ENCODE measurements at places on chromosomes 5 and 9.

GRCh38 chr5:67249590-67249895 lies 52.9 kb upstream of the CD180 start:
- DNase-seq = no peak

GRCh38 chr5:97046270-97046982 lies 96.0 kb downstream of the LIX1 start:
- DNase-seq = no peak

DNA sequence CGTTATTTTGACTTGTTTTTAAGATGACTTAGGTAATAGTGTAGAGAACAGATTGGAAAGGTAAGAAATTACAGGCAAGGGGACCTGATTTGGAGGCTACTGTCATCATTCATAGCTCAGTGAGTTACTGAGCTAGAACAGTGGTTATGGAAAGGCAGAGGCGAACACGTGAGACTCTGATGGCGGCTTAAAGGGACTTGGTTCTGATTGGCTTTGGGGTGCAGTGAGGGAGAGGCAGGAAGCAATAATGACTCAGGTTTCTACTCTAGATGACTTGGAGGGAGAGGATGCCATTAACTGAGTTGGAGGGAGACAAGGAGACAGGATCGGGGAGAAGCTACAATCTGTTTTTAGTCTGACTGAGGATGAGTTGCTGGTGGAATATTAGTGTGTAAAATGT lies 3.0 kb downstream of the F2RL2 start:
- no peak for DNase-seq

DNA sequence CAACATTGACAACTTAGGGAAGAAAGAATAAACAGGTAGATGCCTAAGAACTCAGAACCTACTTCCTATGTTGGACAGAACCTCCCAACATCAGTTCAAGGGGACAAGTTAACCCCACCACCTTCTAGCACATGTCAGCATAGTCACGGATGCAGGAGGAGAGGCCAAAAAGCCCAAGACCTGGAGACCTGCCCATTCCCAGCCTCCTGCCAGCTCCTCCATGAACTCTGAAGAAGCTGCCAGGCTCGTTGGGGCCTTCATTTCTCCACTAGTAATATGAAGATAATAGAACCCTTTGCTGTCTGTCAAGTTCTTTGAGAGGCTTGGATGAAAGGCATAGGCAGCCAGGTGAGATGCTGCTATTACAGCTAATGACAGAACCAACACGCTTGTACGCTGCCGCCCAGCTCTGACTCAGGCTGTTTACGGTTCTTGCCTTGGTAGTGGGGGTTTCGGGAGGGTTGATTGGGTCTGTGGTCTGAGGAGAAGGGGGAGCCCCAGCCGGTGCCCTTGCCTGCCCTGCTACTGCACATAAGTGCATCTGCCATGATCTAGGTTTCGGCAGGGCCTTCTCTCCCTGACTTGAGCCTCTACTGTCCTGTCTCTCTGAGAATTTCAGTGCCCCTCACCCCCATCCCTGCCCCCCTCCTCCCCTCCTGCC lies 82.2 kb downstream of the NRG2 start:
- no peak for DNase-seq

DNA sequence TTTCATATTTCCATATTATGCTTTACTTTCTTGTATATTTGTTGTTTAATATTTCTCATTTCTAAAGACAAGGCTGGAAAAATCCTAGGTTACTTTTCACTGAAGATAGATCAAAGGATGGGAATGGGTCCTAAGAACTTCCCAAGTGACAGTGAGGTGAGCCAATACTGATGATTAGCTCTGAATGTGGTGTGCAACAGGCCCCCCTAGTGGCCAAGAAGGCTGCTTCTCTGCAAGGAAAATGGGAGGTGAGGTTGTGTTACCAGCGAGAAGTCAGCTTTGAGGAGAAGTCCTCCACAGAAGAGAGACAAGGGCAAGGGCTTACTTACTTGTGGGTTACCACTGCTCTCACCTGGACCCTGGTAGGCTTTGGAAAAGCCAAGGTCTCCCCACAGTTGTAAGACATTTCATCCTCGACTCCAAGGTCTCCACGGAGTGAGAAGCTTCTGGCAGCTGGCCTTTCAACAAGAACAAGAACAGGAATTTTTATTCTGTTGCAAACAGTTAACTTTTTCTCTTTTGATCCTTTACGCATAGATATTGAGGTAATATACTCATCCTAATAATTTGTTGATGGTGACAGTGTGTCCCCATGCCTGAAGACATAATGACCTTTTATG lies 69.9 kb downstream of the MAMDC2 start:
- DNase-seq = no peak

GRCh38 chr9:16068476-16068875 lies 515.6 kb downstream of the CCDC171 start:
- DNase-seq = no peak

GRCh38 chr5:65262096-65262495 lies 219.6 kb downstream of the ADAMTS6 start:
- no peak for DNase-seq

GRCh38 chr9:117511852-117512481 lies 97.1 kb upstream of the ASTN2 start:
- no peak for DNase-seq
